ENCODE measurements at places on chromosomes 12 and 14.

GRCh38 chr12:46933947-46934346 lies 108.2 kb upstream of the SLC38A4 start:
- DNase-seq, result no peak

DNA sequence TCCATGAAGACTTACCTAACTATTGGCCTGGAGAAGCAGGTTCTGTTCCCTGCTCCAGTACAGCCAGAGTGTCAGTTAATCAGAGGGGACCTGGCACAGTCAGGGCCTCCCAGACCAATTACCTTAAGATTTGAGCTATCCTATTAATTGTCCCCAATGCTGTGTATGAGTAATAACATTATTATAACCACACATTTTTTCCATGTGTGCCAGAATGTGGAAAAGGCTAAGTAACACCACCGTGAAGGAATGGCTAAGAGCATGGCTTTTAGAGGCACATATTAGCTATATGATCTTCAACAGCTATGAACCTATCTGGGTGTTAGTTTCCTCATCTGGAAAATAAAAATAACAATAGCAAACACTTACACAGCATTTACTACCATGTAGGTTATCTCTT lies 111.1 kb upstream of the RAP1B start:
- DNase-seq, result no peak

- DNase-seq, result no peak
Measured at GRCh38 chr12:32125455-32126084, 18.9 kb downstream of the BICD1 start.

GRCh38 chr12:31508436-31509150 lies 82.3 kb downstream of the DENND5B start:
- no peak for DNase-seq

- no peak for DNase-seq
Measured at GRCh38 chr12:2797721-2798418, 3.1 kb downstream of the FKBP4 start.

GRCh38 chr12:4137015-4137414 lies 136.5 kb upstream of the CCND2 start:
- no peak for DNase-seq

DNA sequence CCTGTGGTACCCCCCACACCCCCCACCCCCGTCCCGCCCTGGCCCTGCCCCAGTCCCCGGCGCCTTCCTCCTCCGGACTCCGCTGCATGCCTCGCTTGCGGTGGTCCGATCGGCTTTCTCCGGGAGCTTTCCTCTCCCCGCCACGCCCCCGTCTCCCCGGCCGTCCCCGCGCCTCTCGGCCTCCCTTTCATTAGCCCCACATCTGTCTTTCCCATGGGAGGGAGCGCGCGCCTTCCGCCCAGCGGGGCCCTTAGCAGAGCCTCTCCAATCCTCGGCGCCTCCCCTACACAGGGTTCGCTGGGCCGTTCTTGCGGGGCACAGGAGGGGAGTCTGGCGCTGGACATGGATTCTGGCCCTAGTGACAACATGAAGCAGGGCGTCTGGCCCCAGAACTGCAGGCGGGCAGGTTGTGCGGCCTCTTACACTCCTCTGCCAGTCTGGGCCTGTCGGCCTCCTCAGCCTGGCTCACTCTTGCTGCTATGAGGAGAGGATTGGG lies 1.5 kb upstream of the EFS start:
- DNase-seq, result no peak

GRCh38 chr14:32934881-32935633 lies 3.6 kb upstream of the NPAS3 start:
- no peak for DNase-seq

DNA sequence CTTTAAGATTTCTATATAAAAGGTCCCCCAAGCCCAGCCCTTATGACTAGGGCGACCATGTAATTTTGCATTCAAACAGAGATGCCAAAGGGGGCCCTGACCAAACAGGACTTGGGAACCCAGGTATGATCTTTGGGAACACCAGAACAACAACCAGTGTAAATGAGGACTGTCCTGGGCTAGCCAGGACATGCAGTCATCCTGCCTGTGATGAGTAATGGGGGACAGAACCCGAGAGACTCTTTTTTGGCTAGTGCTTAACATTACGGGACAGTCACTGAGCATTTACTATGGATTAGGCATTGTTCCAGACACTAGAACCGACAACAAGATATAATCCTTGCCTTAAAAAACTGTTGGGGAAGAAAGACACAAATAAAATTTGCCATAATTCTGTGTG lies 337.3 kb downstream of the CACNA1C start:
- DNase-seq, result no peak

GRCh38 chr12:132560614-132561426 lies 49.6 kb downstream of the LRCOL1 start:
- peak; percentile 78 for DNase-seq

GRCh38 chr12:41189395-41190251 lies 1.5 kb downstream of the PDZRN4 start:
- no peak for DNase-seq

- no peak for DNase-seq
Measured at GRCh38 chr12:24364921-24365320, 415.5 kb upstream of the SOX5 start.

DNA sequence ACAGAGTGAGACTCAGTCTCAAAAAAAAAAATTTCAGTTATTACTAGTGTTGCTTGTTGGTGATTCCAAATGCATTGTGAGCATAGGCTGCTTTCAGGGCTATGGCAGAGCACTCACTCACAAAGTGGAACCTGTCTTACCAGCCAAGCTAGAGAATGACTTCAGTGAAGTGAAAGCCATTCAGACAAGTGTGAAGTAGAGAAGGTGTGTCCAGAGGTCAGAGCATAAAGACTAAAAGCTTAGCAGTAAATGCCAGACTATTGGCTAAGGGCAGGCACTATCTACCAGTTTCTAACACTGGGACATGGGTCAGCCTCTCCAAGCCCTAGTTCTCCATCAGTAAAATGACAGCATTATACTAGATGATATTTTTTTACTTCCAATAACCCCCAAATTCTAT lies 12.7 kb downstream of the PPP1R36 start:
- no peak for DNase-seq

DNA sequence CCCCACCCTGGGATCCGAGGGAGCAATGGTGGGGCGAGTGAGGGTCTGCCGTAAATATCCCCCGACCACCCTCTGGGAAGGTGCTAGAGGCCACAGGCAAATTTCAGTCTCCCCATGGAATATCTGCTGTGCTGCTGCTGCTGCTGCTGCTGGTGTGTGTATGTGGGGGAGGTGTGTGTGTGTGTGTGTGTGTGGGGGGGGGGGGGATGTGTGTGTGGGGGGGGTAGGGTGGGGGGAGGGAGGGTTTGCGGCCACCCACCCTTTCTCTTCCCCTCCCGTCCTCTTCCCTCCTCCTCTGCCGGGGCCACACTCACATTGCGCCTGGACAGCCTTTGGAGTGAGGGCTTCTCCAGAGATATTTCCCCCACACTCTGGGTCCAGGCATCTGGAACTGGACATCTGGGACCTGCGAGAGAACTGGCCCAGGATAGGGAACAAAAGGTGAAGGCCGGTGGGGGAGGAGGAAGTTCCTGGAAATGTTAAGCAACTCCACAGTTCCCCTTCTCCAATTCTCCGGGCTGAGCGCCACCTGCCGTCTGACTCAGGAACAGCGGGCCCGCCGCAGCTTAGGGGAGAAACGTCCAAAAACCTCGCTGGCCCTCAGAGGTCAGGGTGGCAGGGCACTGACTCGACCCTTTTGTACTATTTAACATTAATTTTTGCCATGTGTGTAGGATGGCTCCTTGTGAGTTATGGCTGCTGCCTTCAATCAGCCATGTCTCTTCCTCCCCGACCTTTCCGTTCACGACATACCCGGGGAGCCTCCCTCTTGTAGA lies at the start of gene C1RL:
Gene C1RL (minus strand): TSS at position 419 of the 776 bp plus-strand sequence. CDS start 34 bp downstream, at position 385.
- peak; percentile 87 for DNase-seq

DNA sequence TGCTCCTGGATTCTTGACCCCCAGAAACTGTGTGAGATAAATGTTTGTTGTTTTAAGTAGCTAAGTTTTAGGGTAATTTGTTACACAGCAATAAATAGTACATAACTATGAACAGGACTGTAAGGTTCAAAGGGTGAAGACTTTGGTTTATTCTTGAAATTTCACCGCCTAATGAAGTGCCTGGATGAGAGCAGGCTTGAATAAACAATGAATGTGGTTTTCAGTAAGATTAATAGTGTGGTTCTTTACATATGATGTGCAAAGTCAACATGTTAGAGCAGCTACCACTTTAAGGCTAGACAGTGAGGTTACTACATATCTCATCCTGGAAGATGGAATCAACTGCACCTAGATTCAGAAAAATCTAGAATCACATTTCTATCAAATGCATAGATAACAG lies 145.2 kb upstream of the BTG1 start:
- no peak for DNase-seq

GRCh38 chr12:89393551-89394121 lies 41.3 kb upstream of the DUSP6 start:
- DNase-seq, result no peak

GRCh38 chr14:54625112-54625511 lies 58.2 kb downstream of the SAMD4A start:
- DNase-seq, result no peak

DNA sequence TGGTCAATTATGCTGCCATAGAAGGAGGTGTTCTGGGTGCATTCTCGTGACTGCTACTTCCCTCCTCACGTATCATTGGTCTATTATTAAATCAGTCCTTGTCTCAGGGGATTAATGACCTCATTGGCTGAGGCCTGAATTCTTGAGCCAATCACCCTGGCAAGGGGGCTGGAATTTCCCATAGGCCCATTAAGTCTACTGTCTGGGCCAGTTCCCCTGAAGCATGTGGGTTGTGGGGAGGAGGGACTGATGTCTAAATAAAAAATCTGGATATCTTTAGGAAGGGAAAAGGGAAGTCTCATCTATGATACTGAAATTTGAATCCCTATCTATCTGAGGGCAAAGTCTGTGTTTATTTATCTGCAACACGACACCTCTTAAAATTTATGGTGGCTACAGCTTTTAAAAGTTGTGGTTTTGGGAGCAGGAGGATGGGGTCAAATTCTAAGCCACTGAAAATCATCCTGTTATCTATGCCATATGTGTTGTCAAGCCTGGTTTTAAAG lies 71.9 kb downstream of the DYRK2 start:
- no peak for DNase-seq

DNA sequence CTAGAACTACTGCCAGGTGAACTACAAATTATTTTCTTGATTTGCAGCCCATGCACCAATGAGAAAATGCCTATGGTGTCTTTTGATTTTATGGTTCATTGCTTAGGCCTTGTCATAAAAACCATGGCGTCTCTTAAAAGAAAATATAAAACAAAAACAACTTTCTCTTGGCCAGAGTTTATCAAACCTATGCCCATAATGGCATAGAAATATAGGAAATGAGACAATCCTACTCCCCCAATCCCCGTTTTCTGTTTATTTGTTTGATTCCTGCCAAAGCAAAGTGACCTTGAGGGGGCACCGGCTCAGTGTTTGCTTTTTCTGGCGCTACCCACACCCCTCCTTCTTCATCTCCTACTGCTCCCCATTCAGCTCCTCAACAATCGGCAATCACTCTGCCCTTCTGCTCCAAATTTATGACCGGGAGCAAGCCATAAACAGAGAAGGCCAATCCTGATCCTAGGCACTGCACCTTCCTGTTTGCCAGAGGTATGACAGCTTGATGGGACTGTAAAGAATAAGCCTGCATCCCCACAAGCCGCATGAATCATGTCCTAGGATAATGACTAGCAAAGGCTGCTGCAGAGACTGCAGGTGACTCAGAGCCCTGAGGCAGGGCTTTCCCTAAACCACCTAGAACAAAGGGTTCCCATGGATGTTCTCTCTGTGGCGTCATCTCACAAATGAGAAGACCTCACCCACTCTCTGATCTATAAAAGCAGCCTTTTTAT lies 874.9 kb downstream of the NRXN3 start:
- no peak for DNase-seq

GRCh38 chr14:93302688-93303581 lies 29.9 kb downstream of the BTBD7 start:
- no peak for DNase-seq

GRCh38 chr12:12723681-12724420 lies 6.7 kb downstream of the CDKN1B start:
- DNase-seq, result peak; percentile 54

All from activated naive CD4-positive, alpha-beta T cell treated with Interleukin-2 at 50 U/mL for 16 hours (primary cell).